ENCODE measurements at places on chromosomes 3 and 15. TPM values are rescaled to one million over a fixed set of nuclear protein-coding genes. Genes with fewer than 3 reads are reported as not detected.

DNA sequence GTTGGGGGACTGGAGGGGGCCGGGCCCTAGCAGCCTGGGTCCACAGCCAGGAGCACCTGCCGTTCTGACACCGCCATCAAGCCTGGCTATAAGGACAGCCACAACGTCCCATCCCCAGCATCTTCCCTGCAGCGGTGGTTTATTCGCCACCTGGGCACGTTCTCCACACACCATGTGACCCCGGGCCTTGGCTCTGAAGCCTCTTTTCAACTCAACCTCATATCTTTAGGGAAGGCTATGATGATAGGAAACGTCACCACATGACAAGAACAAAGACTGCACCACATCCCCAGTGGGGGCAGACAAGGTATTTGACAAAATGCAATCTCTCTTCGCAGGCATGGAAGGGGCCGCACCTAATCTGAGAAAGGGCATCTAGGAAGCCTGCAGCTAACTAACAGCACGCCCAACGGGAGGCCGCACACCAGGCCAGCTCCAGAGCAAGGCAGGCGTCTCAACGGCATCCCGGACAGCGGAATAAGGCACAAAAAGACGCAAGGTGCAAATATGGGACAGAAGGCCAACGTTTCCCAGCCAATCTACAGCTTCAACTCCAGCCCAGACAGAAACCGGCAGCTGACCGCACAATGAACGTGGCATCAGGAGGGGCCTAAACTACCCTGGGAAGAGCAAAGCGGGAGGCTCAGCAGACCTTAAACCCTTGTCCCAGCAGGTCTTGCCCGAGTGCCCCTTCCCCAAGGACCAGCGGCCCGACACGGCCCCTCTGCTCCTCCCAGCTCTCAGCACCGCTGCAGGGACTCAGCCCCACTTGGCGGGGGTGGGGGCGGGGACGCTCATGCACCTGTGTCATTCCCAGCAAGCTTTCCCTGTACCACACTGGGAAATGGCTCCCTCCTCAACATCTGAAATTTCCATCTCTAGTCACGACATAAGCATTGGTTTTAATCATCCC lies 41.9 kb downstream of the NIPA2 start:
- DNase-seq, result peak; percentile 68
- no peaks in the 10 kb centered on the region for H3K27me3 ChIP-seq
- H3K27ac ChIP-seq, result no peak overlapping the region
- H3K4me1 ChIP-seq, result no peaks in the 10 kb centered on the region
- no peaks in the 10 kb centered on the region for H3K36me3 ChIP-seq

Gene SQOR
- 22.8 TPM for total RNA-seq

Gene DNAJB11
- 29.2 TPM for total RNA-seq

DNA sequence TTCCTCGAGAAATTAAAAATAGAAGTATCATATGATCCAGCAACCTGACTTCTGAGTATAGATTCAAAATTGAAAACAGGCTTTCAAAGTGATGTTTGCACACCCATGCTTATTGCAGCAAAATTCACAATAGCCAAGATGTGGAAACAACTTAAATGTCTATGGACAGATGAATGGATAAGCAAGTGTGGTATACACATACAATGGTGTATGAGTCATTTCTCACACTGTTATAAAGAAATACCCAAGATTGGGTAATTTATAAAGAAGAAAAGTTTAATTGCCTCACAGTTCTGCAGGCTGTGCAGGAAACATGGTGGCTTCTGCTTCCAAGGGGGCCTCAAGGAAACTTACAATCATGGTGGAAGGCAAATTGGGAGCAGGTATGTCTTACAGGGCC lies 100.8 kb downstream of the KLF13 start:
- DNase-seq, result no peak
- no peak overlapping the region for H3K4me3 ChIP-seq
- no peaks in the 10 kb centered on the region for H3K36me3 ChIP-seq
- no peaks in the 10 kb centered on the region for H3K27me3 ChIP-seq
- H3K4me1 ChIP-seq, result no peaks in the 10 kb centered on the region

Gene EOMES
- 0.09 TPM for total RNA-seq

DNA sequence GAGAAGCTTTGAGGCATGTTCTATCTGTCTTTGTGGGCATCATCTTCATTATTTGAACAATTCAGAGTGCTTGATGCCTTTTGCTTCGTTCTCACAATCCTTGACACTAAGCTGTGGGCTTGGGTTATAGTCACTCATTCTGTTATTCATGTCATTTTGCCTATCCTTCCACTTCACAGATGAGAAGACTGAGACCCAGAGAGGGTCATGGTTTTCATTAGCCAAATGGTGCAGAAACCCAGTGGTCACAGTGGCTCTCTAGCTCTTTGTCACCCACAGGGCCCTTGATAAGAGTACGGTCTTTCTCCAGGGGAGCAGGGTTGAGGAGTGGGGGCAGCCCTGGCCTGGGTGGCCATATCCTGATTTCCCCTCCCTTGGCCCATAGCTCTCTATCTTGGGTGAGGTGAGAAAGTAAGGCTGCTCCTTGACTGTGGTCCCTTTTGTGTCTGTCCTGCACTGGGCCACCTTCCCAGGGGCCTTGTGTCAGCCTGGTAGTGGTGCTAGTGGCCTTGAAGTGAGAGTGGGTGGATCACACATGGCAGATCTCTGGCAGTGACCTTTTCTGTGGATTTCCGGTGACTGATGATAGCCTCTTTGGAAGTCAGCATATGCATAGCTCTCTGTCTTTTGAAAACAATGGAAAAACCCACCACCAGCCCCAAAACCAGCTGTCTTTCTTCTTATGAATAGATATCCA lies 130.1 kb downstream of the IGF1R start:
- peaks cover 55% of the 10 kb centered on the region for H3K4me1 ChIP-seq
- H3K27ac ChIP-seq, result no peak overlapping the region
- H3K36me3 ChIP-seq, result no peaks in the 10 kb centered on the region
- H3K4me3 ChIP-seq, result no peak overlapping the region
- no peak for DNase-seq

GRCh38 chr3:63207066-63207590 lies 71.0 kb upstream of the SYNPR start:
- no peak for DNase-seq
- no peaks in the 10 kb centered on the region for H3K4me1 ChIP-seq
- H3K27ac ChIP-seq, result no peak overlapping the region
- no peaks in the 10 kb centered on the region for H3K36me3 ChIP-seq
- no peak overlapping the region for H3K4me3 ChIP-seq

DNA sequence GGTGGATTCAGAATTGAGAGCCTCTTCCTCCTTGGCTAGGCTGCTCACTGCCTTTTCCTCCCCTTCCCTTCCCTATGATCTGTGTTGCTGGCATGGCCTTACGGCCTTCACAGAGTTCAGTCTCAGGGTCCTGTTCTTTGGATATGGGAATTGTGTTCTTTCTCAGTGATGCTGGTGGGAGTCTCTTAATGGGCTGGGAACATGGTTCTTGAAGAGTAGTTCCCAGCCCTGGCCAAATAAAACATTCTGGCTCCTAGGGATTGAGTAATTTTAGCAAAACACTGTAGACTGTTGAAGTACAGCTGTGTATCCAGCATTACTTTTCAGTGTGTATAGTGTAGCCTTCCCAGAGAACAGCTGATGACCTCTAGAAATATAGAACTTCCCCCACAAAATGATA lies 22.6 kb upstream of the FILIP1L start:
- no peak overlapping the region for H3K27ac ChIP-seq
- no peaks in the 10 kb centered on the region for H3K4me1 ChIP-seq
- DNase-seq, result no peak
- no peak overlapping the region for H3K4me3 ChIP-seq

DNA sequence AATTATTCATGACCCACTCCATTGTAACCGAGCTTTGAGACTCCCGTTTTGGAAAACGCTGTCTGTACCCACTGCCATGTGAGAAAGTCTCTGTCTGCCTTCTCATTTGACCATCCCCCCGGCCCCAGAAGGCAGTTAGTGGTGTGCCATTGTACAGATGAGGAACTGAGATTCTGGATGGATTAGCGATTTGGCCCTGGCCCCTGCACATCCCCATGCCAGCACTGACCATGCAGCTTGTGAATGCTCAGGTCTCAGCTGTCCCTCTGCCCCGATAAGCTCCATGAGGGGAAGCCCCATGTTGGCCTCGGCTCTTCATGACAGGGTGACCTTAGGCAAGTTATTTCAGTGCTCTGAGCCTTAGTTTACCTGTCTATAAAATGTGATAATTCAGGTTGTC lies 153.0 kb upstream of the SMAD3 start:
- H3K36me3 ChIP-seq, result no peaks in the 10 kb centered on the region
- H3K4me3 ChIP-seq, result no peak overlapping the region
- no peak for DNase-seq
- H3K4me1 ChIP-seq, result no peaks in the 10 kb centered on the region
- H3K27ac ChIP-seq, result no peak overlapping the region

Gene CHRNB4
- not detected for total RNA-seq

DNA sequence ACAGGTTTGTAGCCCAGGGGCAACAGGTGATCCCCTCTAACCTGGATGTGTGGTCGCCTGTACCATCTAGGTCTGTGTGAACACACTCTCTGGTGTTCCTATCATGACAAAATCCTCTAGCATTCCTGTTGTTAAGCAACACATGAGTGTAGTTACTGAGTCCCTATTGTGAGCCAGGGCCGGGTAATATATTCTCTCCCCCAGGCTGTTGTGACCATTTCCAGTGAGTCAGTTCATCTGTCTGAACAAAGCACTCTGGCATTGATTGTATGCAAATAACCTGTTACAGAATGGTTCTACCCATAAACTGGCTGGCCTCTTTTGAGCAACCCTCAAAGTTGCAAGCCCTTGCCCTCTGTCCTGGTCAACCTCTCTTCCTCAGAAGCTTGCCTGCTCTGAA lies 2.6 kb upstream of the FLNB start:
- no peak overlapping the region for H3K4me3 ChIP-seq
- no peaks in the 10 kb centered on the region for H3K36me3 ChIP-seq
- DNase-seq, result no peak
- H3K4me1 ChIP-seq, result peaks cover 4% of the 10 kb centered on the region
- no peaks in the 10 kb centered on the region for H3K27me3 ChIP-seq

Gene GABRR3
- total RNA-seq, result not detected

Gene CSTA
- not detected for total RNA-seq

Gene TRPM1
- not detected for total RNA-seq

- no peak overlapping the region for H3K4me3 ChIP-seq
- H3K27ac ChIP-seq, result no peak overlapping the region
- no peaks in the 10 kb centered on the region for H3K36me3 ChIP-seq
- H3K27me3 ChIP-seq, result no peaks in the 10 kb centered on the region
- H3K4me1 ChIP-seq, result no peaks in the 10 kb centered on the region
Measured at GRCh38 chr15:100061944-100062343, 279.8 kb downstream of the ADAMTS17 start.

Gene ARHGEF26
- 2.7 TPM for total RNA-seq

Gene CD80
- 0.66 TPM for total RNA-seq

DNA sequence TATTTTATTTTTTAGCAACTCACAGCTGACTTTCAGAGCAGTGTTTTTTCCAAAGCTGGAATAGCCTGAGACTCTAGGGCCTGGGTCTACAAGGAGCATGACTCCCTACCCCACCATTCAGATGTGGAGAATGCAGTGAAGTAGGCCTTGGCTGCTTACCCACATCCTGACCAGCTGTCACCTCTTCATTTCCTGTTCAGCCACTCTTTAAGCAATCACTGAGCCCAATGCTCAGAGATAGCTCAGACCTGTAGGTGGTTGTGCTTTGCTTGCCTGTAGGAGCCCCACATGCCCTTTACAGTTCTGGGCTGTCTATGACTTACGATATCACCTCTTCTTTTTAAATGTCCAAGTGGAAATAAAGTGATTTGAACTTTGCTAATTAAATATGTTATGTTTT lies 148.1 kb downstream of the NEK11 start:
- H3K36me3 ChIP-seq, result no peaks in the 10 kb centered on the region
- no peaks in the 10 kb centered on the region for H3K27me3 ChIP-seq
- no peak overlapping the region for H3K4me3 ChIP-seq
- DNase-seq, result no peak
- no peak overlapping the region for H3K27ac ChIP-seq
- no peaks in the 10 kb centered on the region for H3K4me1 ChIP-seq

GRCh38 chr15:48085591-48085930 lies 35.2 kb upstream of the SLC24A5 start:
- no peaks in the 10 kb centered on the region for H3K4me1 ChIP-seq
- no peak overlapping the region for H3K4me3 ChIP-seq
- no peak overlapping the region for H3K27ac ChIP-seq
- DNase-seq, result no peak

- peaks cover 10% of the 10 kb centered on the region for H3K36me3 ChIP-seq
- H3K4me1 ChIP-seq, result peaks cover 65% of the 10 kb centered on the region
- peak overlapping the region; percentile 89 for H3K27ac ChIP-seq
- no peak for DNase-seq
Measured at GRCh38 chr15:85707519-85708338, 87.0 kb downstream of the KLHL25 start.

DNA sequence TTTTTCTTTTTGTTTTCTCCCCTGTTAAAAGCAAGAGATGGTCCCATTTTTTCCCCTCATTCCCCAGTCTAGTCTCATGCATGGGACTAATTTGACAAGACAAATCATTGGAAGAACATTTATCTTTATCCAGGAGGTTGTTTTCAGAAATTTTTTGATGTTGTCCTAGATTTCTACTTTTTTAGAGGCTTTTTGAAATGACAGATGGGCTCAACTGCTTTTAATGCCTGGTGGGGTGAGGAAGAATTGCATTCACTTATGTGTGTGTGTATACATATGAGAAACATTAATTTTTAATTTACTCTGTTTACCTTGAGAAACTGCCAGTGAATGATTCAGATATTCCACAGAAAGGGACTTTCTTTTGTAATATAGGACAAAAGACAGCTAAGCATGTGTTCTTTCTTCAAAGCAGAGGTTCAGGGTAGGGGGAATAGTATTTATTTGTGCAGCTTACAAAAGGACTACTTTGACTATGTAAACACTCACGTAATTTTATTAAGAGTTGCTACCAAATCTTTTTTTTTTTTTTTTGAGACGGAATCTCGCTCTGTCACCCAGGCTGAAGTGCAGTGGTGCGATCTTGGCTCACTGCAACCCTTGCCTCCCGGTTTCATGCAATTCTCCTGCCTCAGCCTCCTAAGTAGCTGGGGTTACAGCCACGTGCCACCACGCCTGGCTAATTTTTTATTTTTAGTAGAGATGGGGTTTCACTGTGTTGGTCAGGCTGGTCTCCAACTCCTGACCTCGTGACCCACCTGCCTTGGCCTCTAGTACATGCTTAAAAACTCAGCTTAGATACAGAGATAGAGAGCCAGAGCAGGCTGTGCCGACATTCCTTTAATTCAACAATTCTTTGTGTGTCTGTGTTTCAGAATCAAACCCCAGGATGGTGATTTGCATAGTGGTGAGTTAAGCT lies 130.1 kb upstream of the RARB start:
- H3K27me3 ChIP-seq, result no peaks in the 10 kb centered on the region
- no peaks in the 10 kb centered on the region for H3K36me3 ChIP-seq
- no peaks in the 10 kb centered on the region for H3K4me1 ChIP-seq
- DNase-seq, result no peak

- no peak overlapping the region for H3K4me3 ChIP-seq
- no peak for DNase-seq
- no peaks in the 10 kb centered on the region for H3K4me1 ChIP-seq
- H3K36me3 ChIP-seq, result no peaks in the 10 kb centered on the region
- H3K27me3 ChIP-seq, result no peaks in the 10 kb centered on the region
Measured at GRCh38 chr3:110804856-110805255, 266.8 kb upstream of the NECTIN3 start.

Gene IL17RD
- total RNA-seq, result 3.1 TPM

GRCh38 chr3:161199926-161200325 lies 21.2 kb upstream of the NMD3 start:
- H3K36me3 ChIP-seq, result no peaks in the 10 kb centered on the region
- H3K4me1 ChIP-seq, result no peaks in the 10 kb centered on the region
- no peaks in the 10 kb centered on the region for H3K27me3 ChIP-seq
- no peak overlapping the region for H3K27ac ChIP-seq

- H3K27ac ChIP-seq, result no peak overlapping the region
- no peaks in the 10 kb centered on the region for H3K27me3 ChIP-seq
- peaks cover 9% of the 10 kb centered on the region for H3K4me1 ChIP-seq
- DNase-seq, result no peak
Measured at GRCh38 chr3:197475514-197475913, 80.3 kb downstream of the BDH1 start.

Gene ARHGAP31
- total RNA-seq, result 7.5 TPM
